ENCODE measurements at places on chromosomes 4 and X.

DNA sequence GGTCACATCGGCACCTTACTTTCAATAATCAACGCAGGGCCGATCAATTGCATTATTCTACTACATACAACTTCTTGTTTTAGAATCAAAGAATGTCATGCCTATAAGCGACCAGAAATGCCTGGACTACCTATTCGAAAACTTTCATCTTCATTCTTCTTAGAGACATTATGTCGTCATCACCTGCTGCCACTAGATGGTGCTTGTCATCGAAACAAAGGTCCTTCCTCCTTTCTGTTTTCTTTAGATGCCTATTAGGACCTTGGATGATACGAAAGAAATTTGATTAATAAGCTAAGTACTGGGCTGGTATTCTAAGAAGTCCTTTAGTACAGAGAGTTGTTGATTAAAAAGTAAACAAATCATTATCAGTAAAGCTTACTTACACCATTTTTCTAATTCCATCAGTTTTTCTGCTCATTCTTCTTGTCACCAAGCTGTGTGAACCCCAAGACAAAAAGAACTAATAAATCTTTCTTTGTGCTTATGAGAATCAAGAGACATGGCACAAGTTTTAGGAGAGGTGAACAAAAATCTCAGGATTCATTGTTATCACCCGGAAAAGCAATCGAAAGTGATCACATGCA lies 154.5 kb upstream of the SLC4A4 start:
- DNase-seq = no peak

DNA sequence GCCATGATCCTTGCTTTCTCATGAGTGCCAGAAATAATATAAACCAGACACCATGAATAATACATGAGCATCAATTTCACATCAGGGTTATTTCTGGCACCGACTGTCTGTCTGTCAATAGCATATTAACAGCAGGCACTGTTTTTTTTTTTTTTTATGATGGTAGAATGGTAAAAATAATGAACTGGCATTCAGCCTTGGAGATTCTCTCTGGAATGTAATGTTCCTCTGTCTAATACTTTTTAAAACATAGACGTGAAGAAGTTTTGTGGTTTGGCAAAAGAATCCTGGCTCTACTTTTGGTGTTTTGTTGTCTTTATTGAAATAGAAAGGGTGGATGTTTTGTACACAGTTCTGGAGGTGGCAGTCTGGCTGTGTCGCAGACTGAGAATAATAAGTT lies 874.6 kb upstream of the PRKX start:
- no peak for DNase-seq

DNA sequence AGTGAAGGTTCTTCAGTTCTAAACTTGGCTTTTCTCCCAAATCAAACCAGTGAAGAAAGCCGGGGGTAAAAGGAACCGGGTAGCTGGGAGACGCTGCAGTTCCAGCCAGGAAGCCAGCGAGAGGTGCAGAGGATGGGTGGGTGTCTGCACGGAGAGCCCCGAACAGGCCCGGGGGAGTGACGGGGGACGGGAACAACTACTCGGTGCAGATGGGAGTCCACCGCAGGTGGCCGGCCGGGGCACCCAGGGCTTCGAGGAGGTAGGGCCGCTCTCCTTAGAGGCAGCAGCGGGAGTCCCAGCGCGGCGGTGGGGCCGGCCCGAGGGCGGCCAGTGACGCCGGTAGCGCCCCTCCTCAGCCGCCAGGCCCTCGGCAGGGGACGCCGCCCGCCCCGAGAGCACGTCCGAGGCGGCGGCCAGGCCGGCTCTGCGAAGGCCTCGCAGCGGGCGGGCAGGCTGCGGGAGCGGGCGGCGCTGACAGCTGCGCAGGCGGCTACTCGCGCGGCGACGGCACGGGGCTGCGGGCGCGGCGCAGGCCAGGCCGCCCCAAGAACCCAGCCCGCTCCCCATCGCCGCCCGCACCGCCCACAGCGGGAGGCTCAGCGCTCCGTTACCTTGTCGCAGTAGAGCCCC lies 449 bp downstream of the FBXL5 start:
- DNase-seq = no peak

DNA sequence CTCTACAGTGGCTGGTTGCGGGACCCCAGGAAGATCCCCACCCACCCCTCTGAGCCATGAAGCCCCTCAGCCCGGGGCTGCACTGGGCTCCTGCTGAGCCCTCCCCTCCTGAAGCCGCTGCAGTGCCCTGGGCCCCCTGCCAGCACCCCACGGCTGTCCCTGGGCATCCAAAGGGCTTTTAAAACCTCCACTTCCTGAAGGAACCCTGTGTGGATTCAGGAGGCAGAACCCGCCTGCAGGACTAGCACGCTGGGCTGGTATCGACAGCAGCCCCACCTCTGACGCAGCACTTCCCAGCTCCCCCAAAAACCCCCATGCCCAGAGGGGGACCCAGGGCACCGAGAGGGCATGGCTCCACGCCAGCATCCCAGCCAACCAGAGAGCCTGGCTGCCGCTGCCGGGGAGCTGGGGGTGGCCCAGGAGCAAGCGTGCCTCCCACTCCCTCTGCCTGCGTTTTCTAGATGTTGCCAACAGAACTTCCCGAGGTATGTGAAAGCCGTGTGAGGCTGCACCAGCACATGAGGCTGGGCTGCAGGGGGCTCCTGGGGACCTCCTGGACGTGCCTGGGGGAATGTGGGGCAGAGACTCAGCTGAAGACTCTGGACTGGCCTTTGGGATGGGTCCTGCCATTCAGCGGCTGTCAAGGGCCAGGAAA lies 6.3 kb downstream of the MXD4 start:
- no peak for DNase-seq

- DNase-seq = no peak
Observed at GRCh38 chr4:57614257-57614932, 504.2 kb upstream of the IGFBP7 start.

DNA sequence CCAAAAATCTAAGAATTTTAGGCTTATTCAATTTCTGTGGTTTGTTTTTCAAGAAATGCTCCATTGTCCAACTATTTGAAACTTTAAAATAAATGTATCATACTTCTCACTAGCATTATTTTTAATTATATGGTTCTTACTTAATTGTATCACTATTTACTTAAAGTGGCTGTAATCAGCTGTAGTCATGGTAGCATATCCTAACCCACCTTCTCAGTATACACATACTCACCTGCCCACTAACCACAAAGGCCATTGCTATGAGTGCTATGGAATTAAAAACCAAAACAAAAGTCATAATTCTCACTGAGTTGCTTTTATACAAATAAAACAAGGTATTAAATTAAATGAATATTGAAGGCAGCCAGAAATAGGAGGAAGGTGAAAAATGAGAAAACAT lies 5.0 kb downstream of the FBXO8 start:
- no peak for DNase-seq

DNA sequence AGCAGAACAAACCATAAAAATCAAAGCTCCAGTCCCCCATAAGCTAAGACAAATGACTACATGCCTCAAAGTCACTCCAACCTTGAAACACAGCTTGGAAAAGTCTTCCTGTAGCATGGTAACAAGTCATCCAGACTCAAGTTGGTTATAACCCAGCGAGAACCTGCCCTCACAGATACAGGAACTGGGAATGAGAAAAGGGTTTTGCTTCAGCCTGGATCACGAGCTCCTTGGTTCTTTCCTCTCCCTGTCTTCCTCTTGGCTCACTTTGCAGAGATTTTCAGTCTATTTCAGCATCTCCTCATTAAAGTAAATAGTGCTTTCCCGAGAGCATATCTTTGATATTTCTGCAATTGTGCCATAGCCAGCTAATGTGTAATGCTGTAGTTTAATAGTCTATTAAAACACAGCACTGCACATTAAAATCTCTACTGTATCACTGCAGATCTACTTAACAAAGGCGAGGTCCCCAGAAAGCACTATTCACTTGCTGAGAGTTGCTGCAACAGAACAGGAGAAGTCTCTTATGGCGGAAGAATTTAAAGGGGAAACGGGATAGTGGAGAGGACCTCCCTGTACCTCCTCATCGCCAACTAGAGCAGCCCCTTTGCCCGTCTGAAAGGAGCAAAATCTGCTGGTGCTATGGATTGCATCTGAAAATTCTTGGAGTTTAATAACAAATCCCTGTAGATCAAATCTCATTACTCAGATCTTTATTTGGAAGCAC lies 249.3 kb upstream of the GATB start:
- no peak for DNase-seq

- no peak for DNase-seq
Observed at GRCh38 chr4:56971383-56971782, 6.0 kb downstream of the NOA1 start.

DNA sequence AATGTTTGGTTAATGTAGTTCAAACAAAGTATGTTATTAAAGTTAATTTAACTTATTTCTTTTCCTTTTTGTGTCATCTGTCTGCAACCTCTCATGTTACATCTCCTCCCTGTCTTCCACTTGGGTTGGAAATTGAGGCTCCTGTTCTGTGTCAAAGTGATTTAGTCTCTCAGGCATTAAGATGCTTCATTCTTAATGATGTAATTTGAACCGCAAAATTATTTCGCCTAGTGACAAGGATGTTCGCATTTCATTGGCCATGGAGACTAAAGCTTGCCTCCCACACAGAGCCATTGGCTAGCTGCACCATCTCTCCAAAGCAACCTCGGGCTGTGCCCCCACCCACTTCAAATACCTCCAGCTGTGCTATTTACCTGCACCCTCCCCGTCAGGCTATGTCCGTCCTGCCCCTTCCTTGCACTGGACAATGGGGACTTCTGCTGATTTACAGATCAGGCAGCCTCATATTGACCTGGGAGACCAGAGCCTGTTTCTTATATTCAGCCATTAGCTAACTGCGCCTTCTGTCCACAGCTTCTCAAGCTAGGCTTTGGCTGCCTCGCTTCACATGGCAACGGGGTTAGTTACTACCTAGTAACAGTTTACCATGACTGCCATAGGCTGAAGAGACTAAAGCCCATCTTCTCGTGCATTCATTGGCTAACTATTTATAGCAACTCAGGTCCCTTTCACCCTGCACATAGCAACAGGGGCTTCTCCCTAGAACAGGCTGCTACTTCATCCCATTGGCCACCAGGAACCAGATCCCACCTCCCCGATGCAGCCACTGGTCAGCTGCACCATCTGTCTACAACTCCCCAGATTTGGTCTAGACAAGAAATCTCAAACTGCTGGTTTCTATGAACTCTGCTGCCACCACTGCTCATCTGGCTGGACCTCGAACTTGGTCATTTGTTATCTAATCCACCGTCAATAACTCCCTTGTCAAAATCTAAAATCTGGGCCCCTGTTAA lies 8.6 kb upstream of the ZNF157 start:
- no peak for DNase-seq

DNA sequence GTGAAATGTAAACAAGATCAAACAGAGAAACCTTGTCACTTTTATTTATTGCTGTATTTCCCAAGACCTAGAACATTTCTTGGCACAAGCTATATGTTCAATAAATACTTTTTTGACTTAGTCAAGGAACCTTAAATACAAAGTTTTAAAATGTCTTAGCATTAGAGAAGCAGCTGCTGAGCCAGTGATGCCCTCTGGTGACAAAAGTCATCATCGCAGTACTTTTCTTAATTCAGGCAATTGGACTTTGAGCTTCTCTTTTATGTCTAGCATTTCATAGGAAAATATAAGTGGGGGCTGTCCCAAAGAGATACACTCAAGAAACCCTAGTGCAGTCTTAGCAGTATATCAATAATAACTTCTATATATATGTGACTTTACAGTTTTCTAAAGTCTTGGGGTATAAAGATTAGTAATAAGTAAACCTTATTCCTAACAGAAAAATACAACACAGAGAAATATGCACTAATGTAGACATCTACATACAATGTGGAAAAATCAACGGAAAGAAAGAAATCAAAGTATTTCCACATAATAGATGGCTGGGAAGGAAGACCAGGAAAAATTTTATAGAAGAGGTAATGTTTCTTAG lies 118.4 kb downstream of the DTHD1 start:
- DNase-seq = no peak

DNA sequence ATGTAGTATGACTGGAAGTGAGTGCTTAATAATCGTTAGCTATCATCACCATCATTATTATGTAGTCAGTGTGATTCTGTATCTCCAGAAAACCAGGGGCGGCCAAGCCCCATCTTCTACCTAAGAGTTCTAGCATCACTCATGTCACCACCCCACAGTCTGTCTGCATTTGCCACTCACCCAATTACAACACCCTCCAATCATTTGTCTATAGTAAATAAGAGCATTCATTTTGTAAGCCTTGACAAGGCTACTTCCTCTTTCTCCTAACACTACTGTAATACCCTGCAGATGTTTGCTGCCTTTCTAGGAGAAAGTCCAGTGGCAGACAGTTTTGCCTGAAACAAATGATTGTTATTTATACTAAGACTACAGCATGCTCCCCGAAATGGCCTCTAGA lies 15.8 kb upstream of the IL21 start:
- no peak for DNase-seq

GRCh38 chr4:7871356-7871755 lies 68.3 kb downstream of the AFAP1 start:
- DNase-seq = no peak

DNA sequence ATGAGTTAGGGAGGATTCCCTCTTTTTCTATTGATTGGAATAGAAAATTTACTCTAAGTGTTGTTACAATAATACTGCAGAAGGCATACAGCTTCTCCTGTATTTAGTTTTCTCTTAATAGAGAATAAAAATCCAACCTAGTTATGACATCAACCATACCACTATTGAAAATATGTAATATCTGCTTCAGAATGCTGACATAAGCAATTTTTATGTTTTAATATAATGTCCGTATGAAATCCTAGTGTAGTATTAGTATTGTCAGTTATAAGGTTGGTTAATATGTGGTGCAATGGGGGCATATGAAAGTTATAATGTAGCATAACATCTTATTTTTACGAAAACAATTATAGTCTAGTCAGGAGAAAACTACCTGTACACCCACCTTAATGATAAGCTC lies 68.2 kb downstream of the HEPH start:
- DNase-seq = no peak

DNA sequence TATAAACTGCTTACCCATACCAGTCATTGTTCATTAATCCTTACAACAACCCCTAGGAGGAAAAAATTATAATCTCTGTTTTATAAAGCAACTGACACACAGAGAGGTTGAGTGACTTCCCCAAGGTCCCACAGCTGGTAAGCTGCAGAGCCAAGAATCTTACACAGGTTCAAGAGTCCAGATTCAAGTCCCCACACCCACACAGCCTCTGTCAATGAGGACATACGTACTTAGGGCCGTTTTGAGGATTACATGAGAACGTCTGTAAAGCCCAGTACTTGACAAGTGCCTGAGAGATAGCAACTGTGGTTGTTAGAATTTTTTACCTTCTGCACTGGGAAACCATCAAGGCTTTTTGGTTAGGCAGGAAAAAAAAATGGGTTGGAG lies 556 bp upstream of the SLC25A43 start:
- no peak for DNase-seq
